ENCODE measurements at places on chromosomes 4 and X.

- DNase-seq, result no peak
Measured at GRCh38 chr4:138341739-138342415, 99.7 kb upstream of the SLC7A11 start.

GRCh38 chr4:7315286-7315685 is 119.4 kb downstream of the PSAPL1 start:
- DNase-seq, result no peak

DNA sequence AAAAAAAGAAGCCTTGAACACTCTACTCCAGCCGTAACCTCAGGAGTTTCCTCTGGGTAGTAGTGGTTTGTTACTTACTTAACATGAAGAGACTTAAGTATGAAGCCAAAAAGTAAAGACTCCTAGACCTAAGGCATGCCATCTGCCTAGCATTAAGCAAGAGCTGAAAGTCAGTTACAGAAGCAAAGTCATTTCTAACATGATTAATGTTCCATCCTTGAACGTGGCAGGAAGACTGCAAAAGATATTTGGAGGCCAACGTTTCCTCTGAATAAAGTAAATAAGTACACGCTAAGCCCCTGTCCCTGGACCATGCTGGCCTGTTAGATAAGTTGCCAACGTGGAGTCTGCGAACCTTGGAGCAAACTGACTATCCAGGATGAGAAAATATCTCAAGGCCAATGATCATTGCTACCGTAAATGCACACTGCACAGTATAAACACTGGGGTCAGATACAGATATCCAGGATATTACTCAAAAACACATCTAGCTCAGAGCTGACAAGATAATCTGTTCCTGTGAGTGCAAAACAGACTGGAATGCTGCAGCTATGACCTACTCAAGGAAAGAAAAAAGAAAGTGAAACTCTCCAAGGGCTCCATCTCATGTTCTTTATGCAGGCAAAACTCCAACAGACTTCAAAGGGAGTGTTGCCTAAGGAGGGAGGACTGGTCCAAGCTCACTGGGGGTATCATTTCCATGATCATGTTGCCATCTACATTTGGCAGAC is 255.8 kb downstream of the COL25A1 start:
- DNase-seq, result no peak

GRCh38 chr4:1788254-1788973 is 4.7 kb upstream of the FGFR3 start:
- DNase-seq, result no peak

DNA sequence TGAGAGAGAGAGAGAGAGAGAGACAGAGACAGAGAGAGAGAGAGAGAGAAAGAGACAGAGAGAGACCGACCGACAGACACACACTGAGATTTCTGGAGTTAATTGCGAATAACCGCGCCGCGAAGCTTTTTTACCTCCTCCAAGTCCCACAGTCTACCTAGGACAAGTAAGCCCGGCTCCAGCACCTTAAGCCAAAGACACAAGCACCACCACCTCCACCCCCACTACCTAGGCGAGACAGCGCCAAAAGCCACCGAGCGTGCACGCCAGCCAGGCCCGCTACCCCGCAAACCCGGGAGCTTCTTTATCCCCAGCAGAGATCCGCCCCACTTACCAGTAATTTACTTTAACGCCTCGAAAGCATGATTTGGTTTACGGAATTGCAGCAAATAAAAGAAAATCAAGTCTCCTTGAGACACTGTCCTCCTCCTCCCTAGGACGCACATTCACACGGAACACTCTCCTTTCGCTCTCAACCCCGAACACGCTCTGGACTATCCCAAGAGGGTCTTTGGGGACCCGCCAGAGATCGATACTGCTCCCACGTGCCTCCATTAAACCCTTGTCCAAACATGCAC is 649.6 kb upstream of the DIPK2B start:
- peak; percentile 15 for DNase-seq

- no peak for DNase-seq
Measured at GRCh38 chrX:54066841-54067240, 22.6 kb upstream of the PHF8 start.

GRCh38 chr4:80134936-80135701 is 62.1 kb upstream of the ANTXR2 start:
- no peak for DNase-seq

GRCh38 chr4:110780538-110780937 is 157.7 kb upstream of the PITX2 start:
- no peak for DNase-seq

DNA sequence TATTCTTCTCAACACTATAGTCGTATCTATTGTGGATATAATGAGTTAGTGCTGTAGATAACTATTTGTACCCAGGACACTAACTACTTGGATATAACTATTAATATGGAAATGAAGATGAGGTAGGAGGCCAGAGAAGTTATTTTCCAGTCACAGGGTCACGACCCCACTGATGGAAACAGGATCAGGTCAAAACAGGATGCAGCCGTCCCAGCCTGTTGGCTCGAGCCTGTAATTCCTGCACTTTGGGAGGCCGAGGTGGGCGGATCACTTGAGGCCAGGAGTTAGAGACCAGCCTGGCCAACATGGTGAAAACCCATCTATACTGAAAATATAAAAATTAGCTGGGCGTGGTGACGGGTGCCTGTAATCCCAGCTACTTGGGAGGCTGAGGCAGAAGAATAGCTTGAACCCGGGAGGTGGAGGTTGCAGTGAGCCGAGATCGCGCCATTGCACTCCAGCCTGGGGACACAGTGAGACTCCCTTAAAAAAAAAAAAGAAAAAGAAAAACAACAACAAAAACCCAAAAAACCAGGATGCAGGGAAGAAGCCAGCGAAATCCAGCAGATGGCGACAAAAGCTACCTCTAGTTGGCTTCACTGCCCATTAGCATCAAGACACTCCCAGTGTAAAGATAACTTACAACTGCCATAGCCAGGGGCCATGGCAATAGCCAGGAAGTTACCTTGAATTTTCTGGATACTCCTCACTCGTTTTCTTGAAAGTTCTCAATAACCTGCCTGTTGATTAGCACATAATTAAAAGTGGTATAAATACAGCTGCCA is 37.9 kb upstream of the NKAP start:
- DNase-seq, result no peak

DNA sequence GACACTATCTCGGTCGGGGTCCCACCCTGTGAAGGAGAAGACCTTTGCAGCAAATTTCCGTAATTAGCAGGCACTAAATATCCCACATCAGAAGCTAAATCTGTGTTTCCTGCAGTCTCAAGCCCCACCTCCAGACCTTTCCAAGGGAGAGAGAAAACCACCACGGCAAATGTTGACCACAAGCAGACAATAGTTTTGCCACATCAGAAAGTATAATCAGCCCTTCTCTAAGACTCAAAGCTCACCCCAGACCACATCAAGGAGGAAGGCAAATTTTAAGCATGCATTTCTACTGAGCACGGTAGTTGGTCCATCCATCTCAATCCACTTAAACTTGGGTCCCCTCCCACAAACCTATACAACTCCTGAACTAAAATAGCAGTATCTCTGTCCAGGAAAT is 398.5 kb downstream of the GPM6A start:
- no peak for DNase-seq

DNA sequence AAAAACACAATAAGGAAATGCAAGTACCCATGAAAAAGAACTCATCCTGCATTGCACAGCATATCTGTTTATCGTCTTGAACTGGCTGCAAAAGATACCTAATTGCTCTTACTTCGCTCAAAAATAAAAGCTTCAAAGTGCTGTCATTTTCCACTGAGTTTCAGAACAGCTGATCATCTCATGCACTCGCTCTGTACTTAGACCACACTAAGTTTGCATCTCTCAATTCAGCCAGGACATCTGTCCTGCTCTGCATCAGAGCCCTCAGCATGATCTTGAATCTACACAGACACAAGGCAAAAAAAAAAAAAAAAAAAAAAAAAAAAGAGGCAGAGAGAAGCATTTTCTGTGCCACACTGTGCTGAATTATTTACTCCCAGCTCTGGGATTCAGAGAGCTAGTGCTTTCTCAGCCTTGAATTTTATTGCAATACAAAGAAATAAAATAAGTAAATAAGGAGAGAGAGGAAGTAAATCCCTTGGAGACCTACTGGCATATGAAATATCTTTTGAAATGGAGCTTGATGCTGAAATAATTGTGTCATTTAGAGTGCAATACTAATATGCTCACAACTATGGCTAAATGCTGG is 81.3 kb downstream of the PPP1R2C start:
- no peak for DNase-seq

GRCh38 chr4:5753366-5753765 is 42.4 kb downstream of the EVC start:
- no peak for DNase-seq

DNA sequence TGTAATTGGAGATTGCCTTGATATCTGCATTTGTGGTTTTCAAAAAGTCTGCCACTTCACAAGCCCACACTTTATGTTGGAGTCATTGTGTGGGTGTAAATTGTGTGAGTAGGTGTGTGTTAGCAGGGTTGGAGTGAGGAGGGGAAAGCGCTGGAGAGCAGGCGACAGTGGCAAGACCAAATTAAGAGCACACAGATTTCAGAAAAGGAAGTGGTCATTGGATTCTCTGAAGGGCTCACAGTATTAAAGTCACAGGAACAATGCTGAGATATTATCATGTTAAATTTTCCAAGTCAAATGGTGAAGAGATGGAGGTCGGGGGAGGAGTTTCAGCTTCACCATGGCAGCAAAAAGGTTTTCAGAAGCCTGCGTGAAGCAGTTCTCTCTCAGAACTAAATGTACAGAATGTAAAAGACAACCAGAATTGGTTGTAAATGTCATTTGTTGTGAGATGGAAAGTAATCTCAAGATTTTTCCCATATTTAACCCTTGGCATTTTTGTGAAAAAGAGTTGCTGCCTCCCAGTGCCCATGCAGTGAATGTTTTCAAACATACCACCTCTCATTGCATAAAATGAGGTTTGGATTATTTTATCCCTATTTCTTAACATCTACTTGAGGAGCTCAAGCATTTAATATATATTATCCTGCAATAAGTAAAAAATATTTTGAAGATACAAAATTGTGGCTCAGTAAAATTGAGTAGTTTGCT is 265.9 kb downstream of the ZNF674 start:
- DNase-seq, result no peak

- DNase-seq, result no peak
Measured at GRCh38 chrX:118521435-118521834, 25.8 kb downstream of the DOCK11 start.

GRCh38 chrX:133749951-133750350 is 235.4 kb downstream of the GPC3 start:
- DNase-seq, result no peak

DNA sequence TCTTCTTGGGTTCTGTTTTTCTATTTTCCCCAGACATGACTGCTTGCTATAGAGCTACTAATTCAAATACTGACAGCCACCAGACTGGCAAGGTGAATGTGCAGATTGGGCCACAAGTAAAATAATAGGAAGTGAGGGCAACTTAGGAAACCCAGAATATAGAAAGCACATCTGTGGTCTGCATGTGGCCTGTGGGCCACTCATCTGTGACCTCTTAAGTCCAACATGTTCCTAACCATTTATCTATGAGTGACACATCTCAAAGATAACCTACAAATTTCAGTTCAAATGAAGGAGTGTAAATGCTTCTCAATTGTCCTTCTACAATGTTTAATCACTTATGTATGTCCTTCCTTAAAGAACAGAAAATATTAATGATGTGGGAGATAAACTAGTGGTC is 128.9 kb downstream of the REELD1 start:
- no peak for DNase-seq

GRCh38 chr4:89528526-89529133 is 221.0 kb upstream of the GPRIN3 start:
- no peak for DNase-seq

GRCh38 chr4:152591396-152591795 is 55.5 kb upstream of the FBXW7 start:
- peak; percentile 4 for DNase-seq

DNA sequence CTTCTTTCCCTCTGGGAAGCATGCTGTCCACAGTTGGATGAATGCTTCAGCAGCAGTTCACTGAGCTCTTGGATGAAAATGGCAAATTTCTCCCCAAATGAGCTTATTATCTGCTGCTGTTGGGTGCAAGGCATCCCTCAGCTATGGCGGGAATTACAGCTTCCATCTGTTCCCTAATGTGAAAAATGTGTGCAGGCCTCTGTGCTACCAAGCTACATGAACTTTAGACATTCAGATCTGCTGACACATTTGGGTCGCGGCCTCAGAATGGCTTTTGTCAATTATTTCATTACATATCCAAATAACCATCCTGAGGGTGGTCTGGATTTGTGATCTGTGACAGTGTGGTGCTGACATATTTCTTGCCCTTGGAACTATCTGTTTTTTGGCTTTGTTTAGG is 119.5 kb upstream of the SCML1 start:
- DNase-seq, result no peak

DNA sequence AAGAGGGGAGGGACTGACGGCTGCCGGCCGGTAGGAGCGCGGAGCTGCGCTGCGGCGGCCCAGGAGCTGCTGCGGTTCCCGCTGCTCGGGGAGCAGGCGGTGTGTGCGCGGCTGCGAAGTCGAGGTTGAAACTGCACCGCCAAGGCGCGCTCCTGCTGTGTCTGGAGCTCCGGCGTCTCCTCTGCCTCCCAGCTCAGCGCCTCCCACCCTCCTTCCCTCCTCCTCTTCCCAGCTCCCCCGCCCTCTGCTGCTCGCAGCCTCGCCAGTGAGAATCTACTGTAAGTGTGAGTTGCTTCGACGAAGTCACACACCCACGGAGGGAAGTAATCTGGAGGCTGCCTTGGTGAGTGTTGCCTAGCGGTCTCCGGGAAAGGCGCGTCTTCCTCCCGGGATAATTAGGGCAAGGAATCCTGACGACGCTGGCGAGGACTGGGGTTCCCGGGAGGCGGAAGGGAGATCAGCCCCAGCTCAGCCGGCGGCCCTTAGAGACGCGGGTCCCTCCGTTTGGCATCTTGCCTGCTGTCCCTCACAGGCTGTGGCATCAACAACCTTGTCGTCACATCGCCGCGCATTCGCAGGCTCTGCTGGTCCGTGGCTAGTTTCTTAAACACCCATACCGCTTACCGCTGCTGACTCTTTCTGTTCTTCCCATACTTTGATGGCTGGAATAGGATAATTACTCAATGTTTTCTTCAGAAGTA is at the start of gene EPHA5:
TSS of gene EPHA5 (minus strand) at position 159 of the 701 bp plus-strand sequence. CDS start 747 bp downstream, outside the sequence.
- no peak for DNase-seq

- no peak for DNase-seq
Measured at GRCh38 chr4:185911556-185912064, 99.6 kb upstream of the SORBS2 start.

DNA sequence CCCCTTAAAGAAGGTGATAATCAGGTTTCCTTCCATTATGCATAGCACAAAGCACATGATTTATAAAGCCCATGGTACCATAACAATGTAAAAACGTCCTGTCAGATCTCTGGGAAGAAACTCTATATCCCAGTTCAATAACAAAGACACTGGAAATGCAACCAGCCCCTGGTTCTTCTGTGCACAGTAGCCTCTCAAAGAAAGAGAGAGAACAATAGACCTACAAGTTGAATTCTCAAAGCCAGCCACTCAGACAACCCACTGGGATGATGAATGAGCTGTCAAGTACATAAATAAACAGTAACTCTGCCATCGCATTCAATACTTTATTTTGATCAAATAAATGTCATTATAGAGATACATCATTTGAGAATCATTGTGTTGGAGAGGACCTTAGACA is 400.1 kb upstream of the CPEB2 start:
- DNase-seq, result no peak

Data from stimulated activated CD4-positive, alpha-beta T cell treated with anti-CD3 and anti-CD28 coated beads, Interleukin-12 subunit alpha, Interleukin-12 subunit beta, amount 100 ng/mL, for 4 hours (primary cell).